Stimulated activated CD8-positive, alpha-beta memory T cell treated with anti-CD3 and anti-CD28 coated beads, Interleukin-4, amount 100 ng/mL, for 48 hours (primary cell): ENCODE measurements at places on chromosomes 5 and 9.

DNA sequence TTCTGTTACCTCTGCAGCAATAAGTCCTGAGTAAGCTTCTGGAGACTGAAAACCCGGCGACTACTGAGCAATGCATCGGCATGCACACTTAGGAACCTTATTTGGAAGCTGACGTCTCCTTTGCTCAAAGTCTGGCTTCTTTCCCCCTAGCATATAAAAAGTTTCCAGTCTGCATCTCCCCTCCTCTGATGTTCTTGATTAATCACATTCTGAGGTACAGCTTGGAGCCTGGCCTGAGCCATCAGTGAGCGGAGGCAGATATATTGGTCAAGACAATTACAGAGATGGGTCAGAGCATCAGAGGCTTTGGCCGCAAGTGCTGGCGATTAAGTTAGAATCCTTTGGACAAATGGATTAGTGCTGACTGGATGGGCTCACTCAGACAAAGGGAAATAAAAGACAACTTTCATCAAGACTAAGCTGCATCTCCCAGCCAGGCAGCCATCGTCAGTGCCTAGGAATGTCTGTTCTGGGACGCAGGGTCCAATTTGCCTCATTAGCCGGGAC, 140.7 kb downstream of the MTX3 start:
- no peak for DNase-seq

GRCh38 chr5:9956725-9957124, 293.0 kb downstream of the ATPSCKMT start:
- DNase-seq: no peak

GRCh38 chr5:31362529-31362900, 169.0 kb downstream of the CDH6 start:
- DNase-seq: no peak

GRCh38 chr5:179295778-179296149, 49.5 kb downstream of the ADAMTS2 start:
- no peak for DNase-seq
